ENCODE measurements at places on chromosomes 7 and 10. TPM values are rescaled to one million over a fixed set of nuclear protein-coding genes. Genes with fewer than 3 reads are reported as not detected.
A peak's percentile ranks its signal among the peaks of the same experiment; 100 is the strongest.

GRCh38 chr10:52082307-52082706 lies 231.8 kb upstream of the DKK1 start:
- DNase-seq = no peak

- no peak for DNase-seq
These were observed 20.5 kb downstream of the GPER1 start for GRCh38 chr7:1108264-1108920.

GRCh38 chr10:69224862-69225657 lies 4.9 kb downstream of the HKDC1 start:
- no peak for DNase-seq

GRCh38 chr10:52951824-52952223 lies 179.2 kb upstream of the MBL2 start:
- peak; percentile 74 for DNase-seq

GRCh38 chr7:1007901-1008300 lies 24.9 kb downstream of the CYP2W1 start:
- no peak for DNase-seq

GRCh38 chr7:82241356-82241755 lies 202.2 kb downstream of the CACNA2D1 start:
- DNase-seq = no peak

DNA sequence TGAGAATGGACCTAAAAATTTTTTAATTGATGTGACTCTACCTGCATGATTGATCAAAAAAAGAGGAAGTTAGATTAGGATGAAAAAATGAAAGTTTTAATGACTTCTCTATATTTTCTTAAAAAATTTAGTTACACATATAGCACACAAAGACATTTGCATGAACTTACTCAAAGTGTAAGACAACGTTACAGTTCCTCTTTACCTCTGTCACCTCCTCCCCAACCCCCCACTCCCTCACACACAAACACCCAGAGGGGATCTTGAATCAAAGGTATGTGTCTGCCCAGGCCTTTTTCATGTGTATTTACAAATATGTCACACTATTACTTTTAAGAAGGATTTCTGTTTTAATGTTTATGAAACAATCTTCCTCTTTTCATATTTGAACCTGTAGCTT lies 20.6 kb upstream of the CDCA7L start:
- DNase-seq = no peak

DNA sequence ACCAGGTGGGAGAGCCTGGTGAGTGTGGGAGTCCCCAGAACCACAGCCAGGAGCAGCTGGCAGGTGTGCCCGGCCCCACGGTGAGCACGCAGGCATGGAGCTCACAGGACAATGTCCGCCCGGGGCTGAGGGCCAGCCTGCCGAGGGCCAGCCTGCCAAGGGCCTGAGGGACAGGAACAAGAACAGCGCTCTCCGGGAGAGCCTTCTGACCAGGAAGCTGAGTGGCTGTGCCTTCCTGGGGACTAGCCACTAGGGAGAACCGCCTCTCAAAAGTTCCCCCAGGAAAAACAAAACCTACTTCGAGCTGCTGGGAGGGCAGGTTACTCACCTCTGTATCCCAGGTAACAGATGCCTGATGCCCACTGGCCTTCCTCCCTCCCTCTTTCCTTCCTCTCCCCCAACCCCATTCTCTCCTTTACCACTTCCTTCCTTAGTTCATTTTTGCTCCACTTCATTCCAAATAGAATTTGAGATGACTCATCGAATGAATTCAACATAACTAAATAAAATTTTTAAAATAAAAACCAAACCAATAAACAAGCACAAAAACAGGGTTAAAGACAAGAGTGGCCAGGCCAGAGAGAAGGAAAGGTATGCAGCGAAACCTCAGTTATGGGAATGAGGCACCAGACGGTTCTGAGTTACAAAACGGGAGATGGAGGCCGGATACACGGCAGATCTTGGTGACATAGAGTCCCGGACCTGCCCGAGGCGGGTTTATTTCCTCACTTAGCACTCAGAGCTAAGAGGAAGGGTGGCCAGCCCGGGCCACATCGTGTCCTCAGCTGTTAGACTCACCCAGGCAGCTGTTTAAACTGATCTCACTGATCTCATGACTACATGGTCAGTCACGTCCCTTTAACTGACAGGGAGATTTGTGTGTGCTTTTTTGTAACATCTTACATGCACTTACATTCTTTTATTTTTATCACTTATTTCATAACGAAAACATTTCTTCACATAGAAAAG lies 128.5 kb downstream of the TNS3 start:
- DNase-seq = no peak

DNA sequence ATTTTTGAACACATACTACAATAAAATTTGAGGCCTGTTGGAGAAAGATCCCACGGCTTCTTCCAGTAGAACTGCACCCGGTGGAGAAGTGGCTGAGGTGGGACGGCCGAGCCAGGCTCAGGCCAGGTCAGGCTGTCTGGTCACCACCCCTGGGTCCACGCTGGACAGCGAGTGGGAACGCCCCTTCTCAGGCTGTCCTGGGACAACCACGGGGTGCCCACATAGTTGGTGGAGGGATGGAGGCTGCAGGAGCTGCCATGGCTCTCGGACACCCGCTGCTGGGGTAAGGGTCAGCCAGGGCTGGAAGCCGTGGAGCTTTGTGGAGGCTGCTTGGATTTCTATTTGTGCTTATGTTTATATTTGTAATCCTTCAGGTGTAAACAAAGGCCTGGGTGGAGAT lies 206.5 kb downstream of the DNAJB6 start:
- DNase-seq = no peak

- peak; percentile 77 for DNase-seq
These were observed at the start of gene GPR85 for GRCh38 chr7:113086431-113086888. Gene GPR85, minus strand, starts transcription at chr7:113086827. Its CDS starts 2,106 bp downstream, at chr7:113084721.

DNA sequence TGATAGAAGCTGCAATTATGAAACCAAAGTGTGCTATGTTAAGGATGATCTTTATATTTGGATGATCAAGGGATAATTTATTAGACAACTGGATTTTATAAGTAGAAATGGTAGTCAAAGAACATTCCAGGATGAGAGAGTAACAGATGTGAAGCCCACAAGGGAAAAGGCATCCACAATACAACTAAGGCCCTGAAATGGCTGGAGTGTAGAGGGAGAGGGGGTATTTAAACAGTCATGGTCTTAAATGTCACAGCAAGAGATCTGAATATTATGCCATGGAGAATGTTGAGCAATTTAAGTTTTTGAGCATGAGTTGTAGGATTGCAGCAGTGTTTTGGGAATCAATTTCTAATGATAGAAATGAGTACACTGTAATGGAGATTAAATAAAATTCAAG lies 282.3 kb upstream of the DKK1 start:
- DNase-seq = no peak

DNA sequence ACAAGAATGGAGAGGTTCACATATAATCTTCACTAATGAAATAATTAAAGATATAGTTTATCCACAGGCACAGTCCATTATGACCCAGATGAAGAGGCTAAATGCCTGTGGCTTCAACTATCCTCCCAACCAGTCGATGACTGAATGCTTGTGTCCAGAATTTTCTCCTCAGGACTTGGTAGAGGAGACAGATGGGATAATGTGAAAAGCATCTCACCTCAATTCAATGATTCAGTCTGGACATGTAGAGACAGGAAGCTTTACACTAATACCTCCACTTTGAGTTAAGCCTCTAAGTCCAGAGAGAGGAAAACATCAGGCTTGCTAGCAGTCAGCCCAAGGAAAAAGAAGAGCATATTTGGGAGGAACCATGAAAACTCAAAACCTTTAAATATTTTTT lies 59.1 kb upstream of the COL1A2 start:
- no peak for DNase-seq

DNA sequence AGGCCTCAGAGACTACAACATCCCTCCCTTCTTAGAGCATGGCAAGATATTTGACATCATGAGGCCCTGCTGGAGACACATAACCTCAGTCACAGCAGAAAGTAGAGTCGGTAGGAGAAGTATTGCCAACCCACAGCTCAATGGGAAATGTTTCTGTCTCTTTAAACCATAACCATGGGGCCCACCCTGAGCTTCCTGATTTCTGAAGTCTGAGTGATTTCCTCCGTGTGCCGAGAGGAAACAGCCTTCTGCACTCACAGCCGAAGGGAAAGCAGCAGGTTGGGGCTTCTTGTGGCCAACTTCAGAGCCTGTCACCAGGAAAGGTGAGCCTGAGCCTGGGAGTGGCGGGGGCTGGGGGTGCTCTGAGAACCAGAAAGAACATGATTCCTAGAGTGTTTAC lies at the start of gene GIMAP1:
Gene GIMAP1, plus strand, starts transcription at position 246 of the 400 bp plus-strand sequence. CDS start 2,435 bp downstream, outside the sequence.
- DNase-seq = no peak

DNA sequence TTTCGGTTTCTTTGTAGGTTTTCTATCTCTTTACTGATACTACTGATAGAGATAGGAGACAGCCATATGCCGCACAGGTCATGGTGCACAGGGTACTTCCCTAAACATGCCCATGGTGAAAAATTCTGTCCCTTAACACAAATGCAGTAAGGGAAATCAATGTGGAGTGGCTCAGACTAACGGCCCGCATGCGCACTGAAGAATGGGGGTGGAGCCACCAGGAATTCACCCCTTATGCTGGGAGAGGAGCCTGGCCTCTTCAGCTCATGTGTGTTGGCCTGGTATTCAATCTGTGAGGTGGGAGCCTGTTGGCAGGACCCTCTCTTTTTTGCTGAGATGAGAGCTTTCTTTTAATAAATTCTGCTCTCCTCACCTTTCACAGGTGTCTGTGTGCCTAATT lies 8.4 kb upstream of the URGCP start:
- DNase-seq = no peak

DNA sequence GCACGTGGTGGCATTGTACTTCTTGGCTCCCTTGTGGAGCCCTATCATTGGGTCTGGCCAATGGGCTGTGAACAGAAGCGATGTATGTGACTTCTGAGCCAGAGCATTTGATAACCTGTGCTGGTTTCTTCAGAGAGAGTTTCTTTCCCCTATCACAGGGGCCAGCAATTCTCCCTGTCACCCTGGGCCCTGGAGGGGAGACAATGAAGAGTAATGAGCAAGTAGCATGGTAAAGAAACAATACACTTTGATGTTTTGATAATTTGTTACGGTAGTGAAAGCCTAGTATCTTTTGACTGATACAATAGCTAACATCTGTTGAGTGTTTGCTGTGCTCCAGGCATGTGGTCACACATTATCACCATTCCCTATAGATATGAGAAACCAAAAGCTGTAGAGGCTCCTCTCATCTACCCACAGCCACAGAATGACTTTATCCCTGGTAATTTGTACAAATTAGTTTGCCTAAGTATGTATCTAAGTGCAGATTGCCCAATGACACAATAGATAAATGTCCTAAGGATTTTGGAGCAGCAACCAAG lies 113.4 kb upstream of the SVIL start:
- DNase-seq = no peak

GRCh38 chr10:69910561-69910960 lies 108.9 kb downstream of the COL13A1 start:
- no peak for DNase-seq

GRCh38 chr10:110008518-110009339 lies 945 bp downstream of the ADD3 start:
- DNase-seq = no peak

GRCh38 chr7:51251290-51251689 lies 65.3 kb downstream of the COBL start:
- no peak for DNase-seq

GRCh38 chr10:33386926-33387325 lies 52.5 kb upstream of the NRP1 start:
- DNase-seq = no peak

DNA sequence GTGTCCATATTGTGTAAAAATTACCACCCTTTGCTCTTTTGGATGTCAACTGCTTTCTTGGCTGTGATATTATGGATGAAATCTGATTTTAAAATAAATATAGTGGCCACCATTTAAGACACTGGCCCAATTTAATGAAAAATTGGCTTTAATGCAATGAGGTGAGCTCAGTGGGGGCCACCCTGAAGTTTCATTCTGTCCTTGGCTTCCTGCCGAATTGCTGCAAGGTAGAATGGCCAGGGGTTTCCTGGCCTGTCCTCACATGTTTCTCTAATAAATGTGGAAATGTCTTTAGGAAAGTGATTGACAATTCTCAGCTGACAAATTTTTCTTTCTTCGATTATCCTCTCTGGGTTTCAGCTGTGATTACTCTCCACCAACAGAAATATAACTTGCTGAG lies 36.0 kb downstream of the DYNC1I1 start:
- no peak for DNase-seq

GRCh38 chr7:12357508-12357907 lies 46.2 kb downstream of the VWDE start:
- DNase-seq = no peak

DNA sequence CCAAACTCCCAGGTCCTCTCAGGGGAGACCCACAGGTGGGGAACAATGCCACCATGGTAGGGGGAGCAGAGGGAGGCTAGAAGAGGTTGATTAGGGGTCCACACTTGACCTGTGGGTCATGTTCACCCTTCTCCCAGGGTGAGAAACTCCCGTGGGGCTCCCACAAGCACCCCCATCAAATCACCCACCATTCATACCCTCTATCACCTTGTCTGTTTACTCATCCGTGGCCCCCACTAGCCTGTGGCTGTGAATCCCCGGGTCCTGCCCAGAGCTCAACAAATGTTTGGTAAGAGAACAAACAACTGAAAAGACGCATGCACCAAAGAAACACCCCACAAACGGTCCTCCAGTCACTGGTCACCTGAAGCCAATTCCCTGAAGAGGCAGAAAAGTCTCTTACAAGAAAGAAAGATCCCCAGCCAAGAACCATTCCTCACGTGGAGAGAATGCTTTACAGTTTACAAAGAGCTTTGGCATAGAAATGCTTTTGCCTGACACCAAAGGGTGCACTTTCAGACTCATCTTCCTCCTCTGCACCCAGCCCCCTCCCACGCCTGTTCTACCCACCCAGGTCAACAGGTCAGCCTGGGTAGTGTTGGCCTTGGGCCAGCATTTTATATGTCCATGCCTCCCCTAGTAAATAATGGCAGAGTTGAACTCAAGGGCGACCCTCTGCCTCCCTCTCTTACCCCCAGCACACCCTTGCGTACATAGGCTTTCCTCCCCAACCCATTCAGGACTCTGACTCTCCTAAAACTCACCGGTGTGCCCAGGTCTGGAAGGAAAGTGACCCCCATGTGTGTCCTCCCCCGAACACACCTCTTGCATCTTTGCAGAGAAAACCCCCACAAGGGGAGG lies 1.9 kb downstream of the ZCCHC24 start:
- DNase-seq = no peak

DNA sequence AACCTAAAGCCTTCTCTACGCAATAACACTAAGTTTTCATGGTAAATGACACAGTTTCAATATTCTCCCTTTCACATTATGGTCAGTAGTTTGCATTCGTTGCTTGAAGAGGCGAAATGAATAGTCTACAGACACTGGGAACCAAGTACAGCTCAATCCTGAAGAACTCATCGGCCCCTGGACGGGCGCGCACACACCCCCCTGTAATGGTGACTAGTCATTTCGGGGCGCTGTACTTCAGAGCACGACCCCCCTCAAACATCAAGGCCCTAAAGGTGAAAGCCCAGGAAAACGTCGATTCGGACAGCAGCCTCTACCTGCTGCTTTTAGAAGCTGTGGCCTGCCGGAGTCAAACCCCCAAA lies 1.0 kb downstream of the NT5C2 start:
- DNase-seq = no peak

GRCh38 chr7:143041346-143041745 lies 10.8 kb upstream of the OR6V1 start:
- DNase-seq = no peak

DNAJB12 gene
- 19.6 TPM for total RNA-seq

TMEM270 gene
- total RNA-seq = not detected

HOXA7 gene
- not detected for total RNA-seq

RNLS gene
- 7.5 TPM for total RNA-seq

ADAMTS14 gene
- total RNA-seq = 2.3 TPM

KCP gene
- 1.8 TPM for total RNA-seq

BTBD16 gene
- not detected for total RNA-seq

GNG11 gene
- total RNA-seq = 1.3 TPM

SNCG gene
- total RNA-seq = 4.8 TPM

CPA2 gene
- total RNA-seq = 0.31 TPM

NPSR1 gene
- total RNA-seq = not detected

CHRM2 gene
- 0.17 TPM for total RNA-seq
